Activated naive CD8-positive, alpha-beta T cell treated with anti-CD3 and anti-CD28 coated beads, Interleukin-2, amount 10 ng/mL, durations not matched to agents 7 days and 5 days (primary cell): ENCODE measurements at places on chromosomes 5 and 9.

DNA sequence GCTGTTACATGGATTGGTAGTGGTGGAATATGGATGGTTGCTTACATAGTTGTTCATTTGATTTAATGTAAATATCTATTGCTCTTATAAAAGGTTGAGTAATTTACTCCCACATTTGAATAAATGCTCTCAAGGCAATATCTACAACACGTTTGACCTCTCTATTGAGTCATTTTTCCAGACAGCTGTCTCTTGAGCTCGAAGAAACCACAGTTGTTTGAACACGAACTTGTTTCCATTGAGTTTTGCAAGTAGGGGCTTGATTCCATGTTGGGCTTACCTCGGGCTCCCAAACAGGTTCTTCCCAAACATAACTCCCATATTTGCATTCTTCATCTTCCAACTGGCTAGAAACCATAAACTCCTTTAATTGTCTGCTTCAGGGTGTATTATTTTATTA, 115.0 kb upstream of the HMHB1 start:
- H3K4me1 ChIP-seq, result peaks cover 7% of the 10 kb centered on the region
- no peak overlapping the region for H3K4me3 ChIP-seq
- no peak overlapping the region for H3K27ac ChIP-seq
- peaks cover 1% of the 10 kb centered on the region for H3K36me3 ChIP-seq
- no peaks in the 10 kb centered on the region for H3K27me3 ChIP-seq
- no peak for DNase-seq

GRCh38 chr5:80644900-80645299, 9.6 kb upstream of the MSH3 start:
- H3K4me1 ChIP-seq, result peaks cover 13% of the 10 kb centered on the region
- peaks cover 64% of the 10 kb centered on the region for H3K36me3 ChIP-seq
- no peak for DNase-seq

DNA sequence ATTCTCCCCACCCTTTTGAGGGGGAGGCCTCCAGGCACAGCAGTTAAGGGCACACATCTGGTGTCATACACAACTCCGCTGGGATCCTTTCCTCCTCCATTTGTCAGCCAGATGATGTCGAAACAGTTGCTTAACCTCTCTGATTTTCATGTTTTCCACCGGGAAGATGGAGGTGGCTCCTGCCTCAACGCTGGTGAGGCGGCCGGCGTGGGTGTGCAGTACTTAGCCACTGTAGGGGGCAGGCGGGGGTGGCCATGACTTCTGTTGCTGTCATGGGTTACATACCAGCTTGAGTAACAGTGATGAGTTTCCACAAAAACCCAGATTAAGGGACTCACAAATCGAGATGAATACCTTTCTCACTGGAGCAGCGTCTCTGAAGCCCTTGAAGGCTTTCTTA, 63.1 kb upstream of the EPB41L4B start:
- H3K4me1 ChIP-seq, result peaks cover 3% of the 10 kb centered on the region
- no peak overlapping the region for H3K27ac ChIP-seq
- no peak overlapping the region for H3K4me3 ChIP-seq
- DNase-seq, result no peak
- H3K27me3 ChIP-seq, result peaks cover 1% of the 10 kb centered on the region

GRCh38 chr5:84597904-84598303, 213.2 kb upstream of the EDIL3 start:
- no peak for DNase-seq
- H3K4me1 ChIP-seq, result no peaks in the 10 kb centered on the region
- H3K27me3 ChIP-seq, result no peaks in the 10 kb centered on the region
- no peak overlapping the region for H3K4me3 ChIP-seq
- no peaks in the 10 kb centered on the region for H3K36me3 ChIP-seq
- no peak overlapping the region for H3K27ac ChIP-seq
